Bronchial epithelial cell (primary cell): ENCODE measurements at places on chromosomes 7 and 10. TPM values are rescaled to one million over a fixed set of nuclear protein-coding genes. Genes with fewer than 3 reads are reported as not detected.

- no peak for DNase-seq
Observed at GRCh38 chr7:33870120-33870519, 35.2 kb upstream of the BMPER start.

- DNase-seq: peak; percentile 77
Observed at GRCh38 chr10:44752451-44753441, 158.4 kb upstream of the TMEM72 start.

DNA sequence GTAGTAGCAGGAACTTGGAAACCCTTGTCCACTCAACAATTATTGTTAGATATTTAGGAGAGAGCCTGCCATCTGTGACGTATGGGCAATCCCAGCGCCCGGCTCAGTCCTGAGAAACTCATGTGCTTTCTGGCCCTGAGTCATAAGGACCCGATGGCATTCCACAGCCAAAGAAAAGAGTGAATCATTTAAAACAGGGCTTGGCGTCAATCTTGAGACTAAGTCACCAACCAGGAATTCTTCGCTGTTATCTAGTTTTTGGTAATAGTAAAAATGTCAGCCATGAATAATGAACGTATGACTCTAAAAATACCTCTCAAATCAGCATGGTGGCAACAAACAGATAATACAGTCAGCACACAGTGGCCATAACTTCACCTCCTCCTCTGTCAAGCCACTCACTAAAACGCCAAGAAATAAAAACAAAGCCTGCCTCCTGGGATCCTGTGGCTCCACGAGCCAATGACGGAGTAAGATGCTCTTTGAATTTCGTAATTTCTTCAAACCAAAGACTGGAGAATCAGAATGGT lies 140.8 kb downstream of the ADAM12 start:
- peak; percentile 96 for DNase-seq

The PLEKHS1 gene
- total RNA-seq: not detected in 2 replicates

The LRRC61 gene
- 7.6 and 8.2 TPM in 2 replicates for total RNA-seq

The GARIN1A gene
- under 0.01 and 0.51 TPM in 2 replicates for total RNA-seq
